ENCODE measurements at places on chromosomes 1 and 21.
A peak's percentile ranks its signal among the peaks of the same experiment; 100 is the strongest.

- DNase-seq = no peak
Measured at GRCh38 chr1:54723985-54724384, 8.3 kb downstream of the TTC4 start.

GRCh38 chr21:34131586-34131985, 58.2 kb downstream of the MRPS6 start:
- no peak for DNase-seq

DNA sequence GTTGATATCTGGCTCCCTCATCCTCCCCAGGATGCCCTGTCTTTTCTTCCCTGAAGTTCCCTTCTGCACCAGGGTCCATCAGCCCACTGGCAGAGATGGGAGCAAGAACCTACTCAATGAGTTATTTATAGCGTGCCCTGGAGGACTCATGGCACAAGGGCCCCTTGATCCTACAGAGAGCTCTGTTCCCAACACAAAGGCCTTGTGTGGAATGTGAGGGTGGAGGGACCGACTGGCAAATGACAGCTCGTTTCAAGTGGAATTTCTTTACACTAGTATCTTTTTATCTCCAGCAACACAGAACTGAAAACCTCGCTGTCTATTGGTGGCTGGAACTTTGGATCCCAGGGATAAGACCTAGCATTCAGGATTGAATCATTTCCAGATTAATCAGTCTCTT, 22.4 kb downstream of the CHI3L2 start:
- no peak for DNase-seq

- no peak for DNase-seq
Measured at GRCh38 chr21:26783466-26784195, 61.6 kb downstream of the ADAMTS1 start.

- peak; percentile 80 for DNase-seq
Measured at GRCh38 chr1:1631782-1632420, at the start of gene MMP23B. Gene MMP23B, plus strand, starts transcription at chr1:1632173. Its CDS starts 46 bp downstream, at chr1:1632219.

- no peak for DNase-seq
Measured at GRCh38 chr1:225857256-225857655, 24.9 kb downstream of the TMEM63A start.

- DNase-seq = no peak
Measured at GRCh38 chr1:53606197-53606596, 132.8 kb downstream of the GLIS1 start.

- no peak for DNase-seq
Measured at GRCh38 chr1:156230473-156230837, 11.5 kb upstream of the BGLAP start.

DNA sequence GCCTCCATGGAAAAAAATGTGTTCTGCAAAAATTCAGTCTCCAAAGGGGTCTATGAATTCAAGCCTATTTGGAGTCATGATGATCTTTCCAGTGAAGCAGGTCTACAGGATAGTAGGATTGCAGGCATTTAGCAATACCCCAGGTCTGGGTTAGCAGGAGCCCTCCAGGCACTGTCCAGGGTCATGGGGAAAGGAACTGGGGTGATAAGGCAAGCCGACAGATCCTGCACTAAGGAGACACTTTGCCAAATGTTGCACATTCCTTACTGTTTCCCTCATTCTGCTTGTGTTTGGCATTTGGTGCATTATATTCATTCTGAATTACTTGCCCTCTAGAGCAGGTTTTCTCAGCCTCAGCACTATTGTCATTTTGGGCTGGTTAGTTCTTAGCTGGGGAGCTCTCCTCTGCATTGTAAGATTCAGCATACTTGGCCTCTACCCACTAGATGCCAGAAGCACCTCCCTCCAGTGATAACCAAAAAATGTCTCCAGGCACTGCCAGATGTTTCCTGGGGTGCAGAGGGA, 333.3 kb upstream of the PLXNA2 start:
- DNase-seq = no peak

DNA sequence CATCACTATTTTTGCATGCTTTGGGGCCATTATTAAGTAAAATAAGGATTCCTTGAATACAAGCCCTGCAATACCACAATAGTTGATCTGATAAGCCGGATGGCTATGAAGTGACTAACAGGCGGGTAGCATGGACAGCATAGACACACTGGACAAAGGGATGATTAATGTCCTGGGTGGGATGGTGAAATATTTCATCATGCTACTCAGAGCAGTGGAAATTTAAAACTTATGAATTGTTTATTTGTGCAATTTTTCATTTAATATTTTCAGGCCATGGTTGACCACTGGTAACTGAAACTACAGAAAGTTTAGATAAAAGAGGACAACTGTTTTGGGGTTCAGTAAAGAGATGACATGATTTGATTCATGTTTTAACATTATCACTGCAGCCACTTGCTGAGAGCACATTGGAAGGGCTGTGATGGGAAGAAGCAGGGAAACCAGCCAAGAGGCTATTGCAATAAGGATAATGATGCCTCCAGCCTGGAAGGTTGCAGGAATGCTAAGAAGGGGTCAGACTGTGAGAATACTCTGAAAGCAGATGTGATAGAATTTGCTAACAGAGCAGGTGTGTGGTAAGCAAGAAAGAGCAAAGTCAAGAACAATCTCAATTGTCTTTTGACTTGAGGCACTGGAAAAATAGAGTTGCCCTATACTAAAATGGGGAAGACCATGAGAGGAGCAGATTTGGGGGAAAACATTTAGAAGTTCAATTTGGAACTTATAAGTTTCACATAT, 62.5 kb upstream of the TNFSF4 start:
- DNase-seq = no peak

GRCh38 chr1:54791880-54792522, 9.1 kb downstream of the TTC22 start:
- peak; percentile 68 for DNase-seq

DNA sequence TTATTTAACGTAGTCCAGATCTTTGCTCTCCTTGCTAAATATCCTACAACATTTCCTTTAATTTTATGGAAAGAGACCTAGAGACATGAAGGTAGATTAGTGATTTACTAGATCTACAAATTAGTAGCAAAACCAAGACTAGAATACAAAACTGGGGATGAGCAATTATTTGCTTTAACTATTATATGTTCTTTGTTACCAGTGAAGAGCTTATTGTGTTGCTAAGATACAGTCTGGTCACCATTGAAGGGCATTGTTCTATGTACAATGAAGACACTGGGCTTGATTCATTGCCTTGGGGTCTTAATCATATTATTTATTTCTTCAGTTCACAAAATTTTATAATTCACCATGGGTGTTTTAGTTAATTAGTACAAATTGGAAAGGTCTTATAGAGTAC, 88.3 kb downstream of the S1PR1 start:
- no peak for DNase-seq

DNA sequence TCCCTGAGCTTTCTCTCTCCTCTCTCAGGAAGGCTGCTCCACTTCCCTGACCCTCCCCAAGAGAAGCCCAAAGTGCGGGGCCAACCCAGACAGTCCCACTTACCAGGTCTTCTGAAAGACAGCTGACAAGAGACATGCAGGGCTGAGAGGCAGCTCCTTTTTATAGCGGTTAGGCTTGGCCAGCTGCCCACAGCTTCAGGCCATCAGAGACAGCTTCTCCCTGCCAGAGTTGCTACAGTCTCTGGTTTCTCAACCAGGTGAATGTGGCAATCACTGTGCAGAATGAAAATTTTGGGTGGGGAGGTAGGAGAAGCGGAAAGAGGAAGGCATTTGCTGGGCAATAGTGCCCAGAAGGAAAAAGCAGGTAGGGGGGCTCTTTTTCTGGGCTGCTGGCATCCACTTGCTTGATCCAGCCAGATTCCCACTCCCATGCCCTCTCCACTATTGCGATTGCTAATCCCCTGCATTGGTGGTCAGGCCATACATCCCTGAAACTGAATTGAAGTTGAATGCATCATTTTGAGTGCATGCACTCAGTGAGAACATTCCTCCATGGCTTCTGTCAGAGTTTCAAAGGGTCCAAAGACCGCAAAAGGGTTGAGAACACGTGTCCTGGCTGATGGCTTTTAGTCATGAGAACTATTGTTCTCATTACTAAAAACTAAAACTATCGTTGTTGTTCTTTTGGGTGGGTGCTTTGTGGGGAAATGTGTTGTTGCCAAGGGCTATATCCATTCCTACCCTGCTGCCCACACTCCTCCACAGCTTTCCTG, at the start of gene S100A8:
TSS of gene S100A8 (minus strand) at position 136 of the 773 bp plus-strand sequence. CDS start 538 bp downstream, outside the sequence.
- DNase-seq = no peak

- no peak for DNase-seq
Measured at GRCh38 chr1:172107316-172107975, 266.1 kb downstream of the DNM3 start.

DNA sequence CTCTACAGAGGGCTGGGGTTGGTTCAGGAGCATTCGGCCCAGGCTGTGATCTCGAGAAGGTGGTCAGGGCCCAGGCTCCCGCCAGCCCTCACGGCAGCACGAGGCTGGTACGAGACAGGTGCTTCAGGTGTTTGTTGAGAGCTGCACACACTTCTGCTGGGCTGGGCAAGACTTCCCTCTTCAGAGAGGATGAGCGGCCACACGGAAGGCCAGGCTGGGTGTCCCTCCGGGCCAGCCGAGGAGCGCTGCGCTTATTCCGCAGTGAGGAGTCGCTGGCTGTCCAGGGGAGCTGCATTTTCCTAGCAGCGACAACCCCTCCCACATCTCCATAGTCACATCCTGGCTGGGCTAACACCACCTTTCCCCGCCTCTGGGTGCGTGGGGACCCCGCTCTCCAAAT, 50.5 kb downstream of the PDE9A start:
- no peak for DNase-seq

GRCh38 chr1:170471398-170472053, 60.4 kb upstream of the GORAB start:
- DNase-seq = no peak

DNA sequence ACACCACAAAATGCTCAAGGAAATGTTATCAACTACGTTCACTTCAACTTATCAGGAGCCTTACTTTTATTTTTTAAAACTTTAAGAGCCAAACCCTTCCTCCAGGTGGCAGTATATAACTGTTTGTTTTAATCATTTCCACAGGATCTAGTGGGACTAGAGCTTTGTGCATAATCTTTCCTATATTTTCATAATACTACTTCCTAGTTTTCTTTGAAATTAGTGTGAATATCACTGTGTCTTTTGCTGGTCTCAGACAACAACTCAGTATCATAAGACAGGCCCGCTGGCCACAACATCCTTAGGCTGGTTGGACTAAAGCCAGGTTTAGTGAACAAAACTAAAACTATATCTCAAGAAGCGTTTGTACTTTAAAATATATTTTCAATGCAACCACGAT, 145.5 kb downstream of the TIAM1 start:
- DNase-seq = peak; percentile 6

DNA sequence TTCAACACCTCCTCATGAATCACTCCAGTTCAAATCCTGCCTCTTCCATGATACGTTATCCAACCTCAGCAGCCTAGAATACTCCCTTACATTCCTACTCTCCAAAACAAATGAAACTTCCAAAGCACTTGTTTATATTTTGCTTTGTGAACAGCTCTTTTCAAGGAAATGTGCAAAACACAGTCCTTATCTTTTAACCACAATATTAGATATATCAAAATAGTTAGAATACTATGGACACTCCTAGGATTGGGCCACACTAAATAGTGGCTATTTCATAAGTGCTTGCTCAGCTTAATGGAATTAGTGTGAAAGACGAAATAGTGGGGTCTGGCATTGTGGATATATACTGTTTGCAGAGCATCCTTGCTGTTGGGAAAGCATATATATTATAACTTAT, 173.5 kb downstream of the ZC3H11B start:
- no peak for DNase-seq

- DNase-seq = no peak
Measured at GRCh38 chr1:226349081-226349480, 40.1 kb upstream of the LIN9 start.

DNA sequence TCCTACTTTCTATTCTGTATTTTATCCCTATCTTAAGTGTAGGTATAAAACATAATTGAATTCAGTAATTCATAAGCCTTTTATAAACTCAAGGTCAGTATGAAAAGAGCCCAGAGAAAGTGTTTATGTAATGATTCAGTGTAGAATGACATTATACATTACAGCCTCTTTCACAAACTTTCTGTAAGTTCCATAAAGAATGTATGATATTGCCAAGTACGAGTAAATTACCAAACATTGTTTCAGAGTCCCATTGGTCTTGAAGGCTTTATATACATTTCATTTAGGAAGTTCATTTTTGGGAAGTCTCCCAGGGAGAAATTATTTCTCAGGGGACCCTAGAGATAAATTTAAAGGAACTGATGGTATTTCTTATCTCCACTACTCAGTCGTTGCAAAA, 37.8 kb upstream of the VAMP3 start:
- DNase-seq = no peak

DNA sequence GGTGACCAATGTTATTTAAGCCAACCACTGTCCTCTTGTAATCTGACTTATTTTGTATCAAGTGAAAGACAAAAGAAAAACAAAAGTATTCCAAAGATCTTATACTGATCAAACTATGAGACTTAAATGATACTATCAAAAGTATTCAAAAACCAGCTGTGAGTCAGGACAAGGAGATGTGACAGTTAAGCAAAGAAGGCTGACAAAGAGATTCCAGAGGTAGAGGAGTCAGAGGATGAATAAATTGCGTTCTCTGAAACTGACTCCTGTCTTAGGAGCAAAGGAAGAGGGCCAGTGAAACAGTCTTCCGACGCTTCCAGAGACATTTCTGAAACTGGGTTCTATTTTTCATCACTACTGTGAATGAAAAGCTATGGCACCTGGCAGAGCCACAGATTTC, 20.9 kb downstream of the TMEM50B start:
- DNase-seq = no peak

GRCh38 chr21:28458446-28458845, 534.2 kb downstream of the LTN1 start:
- DNase-seq = no peak

DNA sequence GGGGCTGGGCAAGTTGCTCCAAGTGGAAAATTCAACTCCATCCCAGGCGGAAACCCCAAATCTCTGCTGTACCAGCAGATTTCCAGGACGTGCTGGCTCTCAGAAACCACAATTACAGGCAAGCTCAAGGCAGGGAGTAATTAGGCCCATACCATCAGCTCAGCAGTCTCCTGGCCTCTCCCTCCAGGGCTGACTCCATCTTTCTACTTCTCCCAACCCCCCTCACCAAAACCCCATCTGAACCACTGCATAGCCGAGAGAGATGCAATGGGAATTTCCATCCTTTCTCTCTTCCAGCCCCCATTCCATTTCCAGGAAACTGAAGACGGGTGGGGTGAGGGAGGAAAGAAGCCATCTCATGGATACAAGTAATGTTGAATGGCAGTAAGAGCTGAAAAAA, 41.2 kb downstream of the ARHGEF11 start:
- no peak for DNase-seq
